ENCODE measurements at places on chromosomes 1 and 21. TPM values are rescaled to one million over a fixed set of nuclear protein-coding genes. Genes with fewer than 3 reads are reported as not detected.

The COL16A1 gene
- total RNA-seq, result 12.2 TPM

The FCAMR gene
- not detected for total RNA-seq

The TLR5 gene
- total RNA-seq, result not detected

The MLLT11 gene
- total RNA-seq, result 65.3 TPM

The OR10J1 gene
- not detected for total RNA-seq

The RAB25 gene
- 0.19 TPM for total RNA-seq

The SLC26A9 gene
- not detected for total RNA-seq

The KIF21B gene
- 2.4 TPM for total RNA-seq

The S100A7A gene
- not detected for total RNA-seq

The KCNE2 gene
- total RNA-seq, result not detected

The CENPF gene
- 65.5 TPM for total RNA-seq

The CTXND2 gene
- not detected for total RNA-seq

The SPATA17 gene
- total RNA-seq, result 0.39 TPM

The DDI2 gene
- total RNA-seq, result 5.2 TPM

The NUF2 gene
- 22.0 TPM for total RNA-seq

The NKAIN1 gene
- 0.68 TPM for total RNA-seq

The NBPF10 gene
- total RNA-seq, result 0.54 TPM

The AHCYL1 gene
- total RNA-seq, result 62.6 TPM

- no peak for DNase-seq
Observed at GRCh38 chr1:205827623-205828022, 14.6 kb upstream of the SLC41A1 start.

GRCh38 chr1:21781815-21782348, 1.1 kb downstream of the USP48 start:
- no peak for DNase-seq

GRCh38 chr1:3219005-3219790, 150.2 kb downstream of the PRDM16 start:
- no peak for DNase-seq

GRCh38 chr21:45969921-45970673, 11.5 kb upstream of the COL6A1 start:
- DNase-seq, result no peak

GRCh38 chr1:158053276-158053675, 59.8 kb downstream of the KIRREL1 start:
- DNase-seq, result no peak

DNA sequence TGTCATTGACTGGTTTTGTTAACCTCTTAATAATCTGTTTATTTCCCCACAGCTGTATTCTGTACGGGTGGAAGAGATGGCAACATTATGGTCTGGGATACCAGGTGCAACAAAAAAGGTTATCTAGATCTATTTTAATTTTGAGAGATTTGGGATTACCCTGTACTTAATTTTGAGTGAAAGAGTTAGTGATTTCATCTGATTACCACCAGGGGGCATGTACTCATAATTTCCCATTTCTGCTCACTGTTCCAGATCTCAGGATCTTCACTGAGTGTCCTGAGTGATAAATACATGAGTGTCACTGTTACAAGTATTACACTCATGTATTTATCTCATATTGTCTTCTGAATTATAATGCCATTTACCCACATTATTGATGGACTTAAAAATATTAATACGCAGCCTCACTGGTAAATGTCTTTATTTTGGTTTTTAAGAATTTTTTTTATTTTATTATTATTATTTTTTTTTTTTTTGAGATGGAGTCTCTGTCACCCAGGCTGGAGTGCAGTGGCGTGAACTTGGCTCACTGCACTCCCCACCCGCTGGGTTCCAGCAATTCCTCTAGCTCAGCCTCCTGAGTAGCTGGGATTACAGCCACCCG, 27.4 kb downstream of the DTL start:
- peak; percentile 41 for DNase-seq

GRCh38 chr1:68144856-68145255, 87.5 kb downstream of the WLS start:
- no peak for DNase-seq

- no peak for DNase-seq
Observed at GRCh38 chr1:2646837-2647236, 14.0 kb upstream of the MMEL1 start.

DNA sequence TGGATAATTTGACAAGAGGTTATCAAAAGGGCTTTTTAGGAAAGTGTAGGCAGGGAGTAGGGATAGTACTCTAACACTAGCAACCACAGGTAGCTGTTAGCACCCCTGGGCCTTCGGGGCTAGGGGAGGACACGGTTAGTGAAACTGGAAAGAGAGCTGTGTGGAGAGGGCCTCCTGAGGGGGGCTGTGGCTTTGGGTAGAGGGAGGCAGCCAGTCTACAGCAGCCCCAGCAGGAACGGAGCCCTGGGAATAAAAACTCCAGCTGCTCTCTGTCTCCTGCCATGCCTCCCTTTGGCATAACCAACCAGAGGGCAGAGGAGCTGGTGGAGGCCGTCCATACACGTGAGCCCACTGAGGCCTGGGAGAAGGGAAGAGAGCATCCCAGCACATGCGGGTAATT, 223.2 kb downstream of the FOXD2 start:
- DNase-seq, result no peak

DNA sequence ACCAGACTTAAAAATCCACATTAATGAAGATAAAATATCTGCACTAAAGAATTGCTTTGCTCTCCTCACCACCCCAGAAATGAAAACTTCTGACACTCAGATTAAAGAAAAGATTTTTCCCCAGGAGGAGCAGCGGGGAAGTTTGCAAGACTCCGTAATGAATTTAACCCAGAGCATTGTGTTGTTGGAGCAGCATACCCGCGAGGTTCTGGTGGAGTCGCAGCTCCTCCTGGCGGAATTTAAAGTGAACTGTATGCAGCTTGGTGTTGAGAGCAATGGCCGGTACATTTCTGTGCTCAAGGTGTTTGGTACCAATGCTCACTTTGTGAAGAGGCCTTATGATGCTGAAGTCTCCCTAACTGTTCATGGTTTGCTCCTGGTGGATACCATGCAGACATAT, 46.4 kb downstream of the VPS13D start:
- peak; percentile 33 for DNase-seq

DNA sequence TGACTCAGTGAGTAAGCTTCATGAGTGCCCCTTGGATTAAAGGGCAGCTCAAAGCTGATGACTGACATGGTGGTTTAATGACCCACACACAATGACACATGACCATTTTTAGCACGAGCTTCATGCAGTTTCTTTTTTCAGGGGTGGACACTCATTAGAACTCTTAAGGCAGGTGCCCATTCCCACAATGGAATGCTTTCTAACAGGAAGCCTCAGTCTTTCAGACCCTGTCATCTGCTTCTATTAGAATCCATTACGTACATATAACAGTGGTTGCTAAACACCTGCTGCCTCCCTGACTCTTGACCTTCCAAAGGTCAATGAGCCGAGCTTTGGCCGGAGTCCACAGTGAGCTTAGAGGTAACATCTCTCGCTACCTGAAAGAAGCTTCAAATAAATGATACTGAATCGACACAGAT, 27.4 kb downstream of the AKNAD1 start:
- no peak for DNase-seq

GRCh38 chr1:42845866-42846256, 552 bp upstream of the ZNF691 start:
- DNase-seq, result no peak

DNA sequence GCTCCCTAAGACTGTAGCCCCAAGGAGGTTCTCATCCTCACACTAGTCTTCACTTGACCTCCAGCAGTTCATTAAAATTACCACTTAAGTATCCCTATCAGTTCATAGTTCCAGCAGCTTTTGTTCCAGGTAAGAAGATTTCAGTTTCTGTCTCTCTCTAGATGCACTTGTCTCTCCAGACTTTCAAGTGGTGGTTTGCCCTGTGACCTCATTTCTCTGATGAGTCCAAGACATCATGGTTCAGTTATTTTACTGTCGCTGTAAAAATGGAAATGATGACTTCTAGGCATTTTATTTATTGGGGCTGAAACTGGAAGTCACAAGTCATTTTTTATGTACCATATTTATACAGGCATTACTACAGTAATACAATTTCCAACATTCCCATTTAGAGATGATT, 17.9 kb upstream of the RGS18 start:
- DNase-seq, result no peak

GRCh38 chr1:225813214-225813964, 3.5 kb downstream of the EPHX1 start:
- peak; percentile 89 for DNase-seq

DNA sequence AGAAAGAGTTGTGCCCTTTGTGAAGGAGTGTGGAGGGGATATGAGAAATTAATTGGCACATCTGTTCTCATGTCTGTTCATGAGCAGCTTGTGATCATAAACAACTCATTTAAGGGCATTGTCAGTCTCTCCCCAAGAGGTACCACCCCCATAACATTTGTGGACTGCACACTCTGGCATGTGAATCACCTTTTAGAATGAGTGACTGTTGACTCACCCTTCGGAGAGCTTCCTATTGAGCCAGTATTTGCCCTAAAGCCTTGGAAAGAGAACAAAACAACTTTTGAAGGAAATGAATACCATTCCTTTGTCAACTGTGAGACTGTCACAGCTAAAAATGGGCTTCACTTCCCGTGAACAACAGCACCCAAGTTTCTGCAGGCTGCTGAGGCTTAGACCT, 27.5 kb upstream of the MYSM1 start:
- DNase-seq, result peak; percentile 83

DNA sequence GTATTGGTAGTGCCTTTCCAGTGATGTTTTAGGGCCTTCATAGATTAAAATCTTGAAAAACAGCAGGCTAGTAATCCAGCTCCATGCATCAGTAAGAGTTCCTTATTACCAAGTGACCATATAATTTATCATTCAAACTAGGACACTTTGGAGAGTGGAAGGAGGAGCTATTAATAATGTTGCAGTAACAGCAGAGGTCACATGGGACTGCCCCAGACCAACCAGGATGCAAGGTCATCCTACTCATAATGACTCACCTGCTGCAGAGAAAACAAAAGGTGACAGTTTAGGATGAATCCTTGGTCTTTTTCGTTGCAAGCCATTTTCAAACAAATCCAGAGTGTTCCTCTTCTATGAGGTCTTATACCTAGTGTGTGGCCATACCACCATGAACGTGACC, 187.4 kb downstream of the NUF2 start:
- DNase-seq, result no peak

GRCh38 chr1:162823231-162823630, 32.7 kb downstream of the HSD17B7 start:
- no peak for DNase-seq
